Esophagus squamous epithelium (tissue), 5 donors: ENCODE measurements at places on chromosomes 13 and 19. TPM values are rescaled to one million over a fixed set of nuclear protein-coding genes. Genes with fewer than 3 reads are reported as not detected.

ZIK1 gene
- 4.6 TPM for total RNA-seq

C1QTNF9 gene
- not detected for total RNA-seq

- H3K4me1 ChIP-seq, result no peaks in the 10 kb centered on the region
- H3K27me3 ChIP-seq, result no peaks in the 10 kb centered on the region
- H3K36me3 ChIP-seq, result no peaks in the 10 kb centered on the region
- no peak overlapping the region for H3K4me3 ChIP-seq
Measured at GRCh38 chr19:53808710-53809125, 15.4 kb downstream of the NLRP12 start.

DNA sequence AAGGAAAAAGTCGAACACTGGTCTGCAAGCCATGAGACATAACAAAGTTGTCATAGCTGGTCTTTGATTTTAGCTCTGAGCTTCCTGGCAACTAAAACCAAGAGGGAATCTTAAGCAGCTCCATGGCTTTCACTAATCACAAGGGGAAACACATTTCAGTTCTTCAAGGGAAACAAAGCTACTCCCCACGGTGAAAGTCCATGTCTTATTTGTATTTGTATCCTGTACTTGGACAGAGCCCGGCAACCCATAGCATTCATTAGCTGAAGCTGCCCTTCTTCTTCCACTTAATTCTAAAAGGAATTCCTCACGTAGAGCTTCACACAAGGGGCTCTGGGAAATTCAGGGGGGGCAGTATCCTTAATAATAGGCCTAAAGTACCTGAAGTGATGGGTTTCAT is 128.9 kb downstream of the RGCC start:
- no peak overlapping the region for H3K27ac ChIP-seq
- no peaks in the 10 kb centered on the region for H3K4me1 ChIP-seq
- no peaks in the 10 kb centered on the region for H3K27me3 ChIP-seq
- peaks cover 52% of the 10 kb centered on the region for H3K36me3 ChIP-seq
- DNase-seq, result no peak

KLK5 gene
- total RNA-seq, result 15.7 TPM

DNA sequence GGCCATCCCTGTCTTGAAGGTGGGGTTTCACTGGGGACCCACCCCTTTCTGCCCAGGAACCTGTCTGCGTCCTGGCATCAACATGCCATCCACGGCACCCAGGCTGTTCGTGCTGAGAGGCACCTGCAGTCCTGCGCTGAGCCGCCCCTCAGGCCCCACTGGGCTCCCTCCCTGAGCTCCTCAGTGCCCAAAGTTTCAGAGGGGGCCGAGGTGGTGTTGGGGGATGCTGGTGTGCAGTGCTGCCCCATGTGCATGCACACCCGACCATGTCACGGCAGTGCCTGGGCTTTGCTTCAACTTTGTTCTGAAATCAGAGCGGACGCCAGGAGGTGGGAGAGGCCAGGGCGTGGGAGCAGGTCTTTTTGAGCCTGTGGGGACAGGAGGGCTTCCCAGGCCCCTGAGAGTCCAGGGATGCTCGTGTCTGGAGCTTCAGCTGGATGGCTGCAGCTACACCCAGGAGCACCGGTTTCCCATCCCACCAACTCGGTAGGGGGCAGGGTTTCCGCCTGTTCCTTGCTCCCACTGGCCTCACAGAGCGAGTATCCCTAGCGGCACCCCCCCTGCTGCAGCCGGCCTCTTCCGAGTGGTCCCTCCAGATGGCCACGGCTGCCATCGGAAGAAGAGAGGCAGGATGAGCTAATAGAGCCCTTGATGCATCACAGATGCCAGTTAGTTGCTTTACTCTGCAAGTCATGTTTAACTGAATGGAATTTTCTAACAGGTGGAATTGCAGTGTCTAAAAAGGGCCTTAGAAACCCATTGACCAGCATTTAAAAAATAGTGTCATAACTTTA is 44.0 kb downstream of the WDFY2 start:
- no peaks in the 10 kb centered on the region for H3K36me3 ChIP-seq
- H3K4me3 ChIP-seq, result no peak overlapping the region
- H3K4me1 ChIP-seq, result peaks cover 71% of the 10 kb centered on the region
- no peak overlapping the region for H3K27ac ChIP-seq

DNA sequence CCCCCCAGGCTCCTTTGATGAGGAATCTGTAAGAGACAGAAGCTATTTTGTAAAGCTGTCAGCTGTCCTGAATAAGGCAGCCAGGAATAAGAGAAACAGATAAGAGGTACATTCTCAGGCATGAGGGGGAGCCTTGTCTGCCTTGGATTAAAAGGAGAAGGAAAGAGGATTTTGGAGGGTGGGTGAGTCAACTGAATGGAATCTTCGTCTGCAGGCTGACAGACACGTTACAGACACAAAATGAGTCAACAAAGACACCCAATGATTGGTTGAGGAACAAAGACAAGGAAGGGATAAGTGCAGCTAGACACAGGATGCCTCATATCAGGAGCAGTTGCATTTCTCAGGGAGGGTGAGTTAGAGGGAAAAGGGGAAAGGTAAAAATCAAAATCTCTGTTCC is 162.5 kb downstream of the OLFM4 start:
- H3K4me3 ChIP-seq, result no peak overlapping the region
- no peaks in the 10 kb centered on the region for H3K27me3 ChIP-seq
- no peak for DNase-seq
- no peaks in the 10 kb centered on the region for H3K4me1 ChIP-seq
- no peaks in the 10 kb centered on the region for H3K36me3 ChIP-seq

DNA sequence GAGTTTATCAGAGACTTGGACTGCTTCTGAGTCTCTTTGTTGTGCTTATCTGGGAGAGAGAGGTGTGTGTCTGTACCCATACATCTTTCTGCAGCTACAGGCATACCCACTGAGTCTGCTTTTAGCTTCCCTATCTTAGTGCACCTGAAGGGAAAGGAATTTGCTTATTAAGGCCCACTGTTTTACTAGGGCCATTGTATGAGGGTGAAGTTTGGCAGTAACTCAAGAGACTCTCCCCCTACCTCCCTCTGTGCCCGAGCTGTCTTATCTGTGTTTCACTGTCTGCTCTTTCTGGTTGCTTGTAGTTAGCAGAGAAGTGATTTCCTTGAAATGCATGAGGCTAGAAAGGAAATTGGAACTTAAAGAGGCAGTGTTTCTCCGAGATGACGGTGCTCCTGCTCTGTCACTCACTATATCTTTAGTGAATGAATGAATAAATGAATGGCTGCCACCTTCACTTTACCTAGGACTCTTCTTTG is 678 bp upstream of the CD33 start:
- H3K4me1 ChIP-seq, result no peaks in the 10 kb centered on the region
- H3K36me3 ChIP-seq, result no peaks in the 10 kb centered on the region
- no peak overlapping the region for H3K27ac ChIP-seq

DNA sequence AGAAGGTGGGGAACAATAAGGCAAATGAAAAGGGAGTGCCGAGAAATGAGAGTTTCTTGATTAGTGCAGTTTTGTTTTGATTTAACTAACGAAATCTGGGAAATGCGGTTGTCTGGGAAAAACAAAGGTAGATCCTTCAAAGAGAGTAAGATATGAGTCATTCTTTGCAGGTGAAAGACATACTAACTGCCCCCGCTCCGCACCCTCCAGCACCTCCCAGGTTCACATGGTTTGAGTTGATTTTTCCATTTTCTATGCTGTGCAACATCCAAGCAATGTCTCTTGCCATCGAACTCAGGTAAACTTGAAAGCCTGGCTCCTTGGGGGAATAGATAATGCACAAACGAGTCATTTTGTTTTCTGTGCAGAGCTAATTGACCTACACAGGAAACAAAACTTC is 84.1 kb upstream of the KLF12 start:
- H3K4me1 ChIP-seq, result no peaks in the 10 kb centered on the region
- H3K36me3 ChIP-seq, result no peaks in the 10 kb centered on the region
- no peaks in the 10 kb centered on the region for H3K27me3 ChIP-seq

GRCh38 chr19:2041683-2042484 is 9.2 kb downstream of the MKNK2 start:
- peaks cover 90% of the 10 kb centered on the region for H3K36me3 ChIP-seq
- H3K4me1 ChIP-seq, result peaks cover 62% of the 10 kb centered on the region
- H3K27ac ChIP-seq, result peak overlapping the region; percentile 96
- DNase-seq, result peak; percentile 89

- DNase-seq, result no peak
- no peak overlapping the region for H3K4me3 ChIP-seq
- H3K4me1 ChIP-seq, result no peaks in the 10 kb centered on the region
- H3K27me3 ChIP-seq, result no peaks in the 10 kb centered on the region
Measured at GRCh38 chr13:99651016-99651415, 149.7 kb downstream of the TM9SF2 start.
